ENCODE measurements at places on chromosomes 7 and 10.

- peak; percentile 67 for DNase-seq
Measured at GRCh38 chr10:88582806-88583583, at the start of gene RNLS. RNLS (minus strand) TSS chr10:88583318.

- DNase-seq = no peak
Measured at GRCh38 chr10:14812271-14812670, 25.6 kb downstream of the CDNF start.

DNA sequence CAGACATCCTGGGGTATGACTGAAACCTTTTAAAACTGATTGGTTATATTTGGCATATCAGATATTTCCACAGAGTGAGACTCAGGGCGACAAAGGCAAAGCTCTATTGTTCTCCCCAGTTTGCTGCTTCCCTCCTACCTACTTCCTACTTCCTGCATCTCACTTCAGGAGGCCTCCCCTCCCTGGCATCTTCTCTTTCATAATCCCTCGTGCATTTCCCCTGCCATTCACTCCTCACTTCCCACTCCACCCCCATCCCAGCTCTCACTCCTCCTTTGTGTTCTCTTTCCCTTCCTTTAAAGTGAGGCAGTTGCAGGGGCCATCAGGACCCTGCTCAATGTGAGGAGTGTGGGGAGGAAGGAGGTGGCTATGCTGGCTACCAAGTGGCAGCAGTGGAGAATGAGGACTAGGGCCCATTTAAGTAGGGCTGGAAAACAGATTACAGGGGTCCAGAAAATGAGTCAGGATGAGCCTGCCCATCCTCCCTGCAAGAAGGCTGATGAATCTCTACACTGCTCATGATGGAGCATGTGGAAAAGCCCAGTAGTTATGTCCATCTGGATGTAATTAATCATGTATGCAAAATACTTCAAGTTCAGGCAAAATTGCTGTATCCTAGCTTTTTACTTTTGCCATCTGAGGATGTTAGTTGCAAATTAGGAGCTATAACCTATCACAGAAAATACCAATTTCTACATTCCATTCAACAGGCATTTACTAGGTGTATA lies 311.8 kb upstream of the IMMP2L start:
- DNase-seq = peak; percentile 24

DNA sequence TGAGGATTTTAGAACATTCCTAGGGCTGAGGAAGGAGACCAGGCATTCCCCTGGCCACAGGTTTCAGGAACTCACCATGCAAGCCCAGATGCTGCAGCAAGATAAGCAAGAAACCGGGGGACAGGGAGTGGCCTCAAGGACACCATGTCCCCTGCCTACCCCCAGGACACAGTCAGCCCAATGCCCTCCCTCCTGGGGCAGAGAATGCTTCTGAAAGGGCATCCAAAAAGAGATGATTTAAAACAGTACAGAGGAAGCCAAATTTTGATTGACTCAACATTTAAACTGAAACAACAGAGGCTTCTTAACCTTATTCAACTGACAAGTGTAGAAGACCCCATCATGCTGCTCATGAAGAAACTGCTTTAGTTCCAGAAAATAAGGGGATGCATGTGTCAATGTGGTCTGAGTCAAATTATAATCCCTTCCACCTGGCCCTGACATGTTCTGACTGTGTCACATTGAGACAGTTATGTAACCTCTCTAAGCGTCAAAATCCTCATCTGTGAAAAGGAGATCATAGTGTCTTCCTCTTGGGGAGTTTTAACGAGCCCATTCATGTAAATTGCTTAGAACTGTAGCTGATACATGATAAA lies 60.0 kb downstream of the ICA1 start:
- no peak for DNase-seq

DNA sequence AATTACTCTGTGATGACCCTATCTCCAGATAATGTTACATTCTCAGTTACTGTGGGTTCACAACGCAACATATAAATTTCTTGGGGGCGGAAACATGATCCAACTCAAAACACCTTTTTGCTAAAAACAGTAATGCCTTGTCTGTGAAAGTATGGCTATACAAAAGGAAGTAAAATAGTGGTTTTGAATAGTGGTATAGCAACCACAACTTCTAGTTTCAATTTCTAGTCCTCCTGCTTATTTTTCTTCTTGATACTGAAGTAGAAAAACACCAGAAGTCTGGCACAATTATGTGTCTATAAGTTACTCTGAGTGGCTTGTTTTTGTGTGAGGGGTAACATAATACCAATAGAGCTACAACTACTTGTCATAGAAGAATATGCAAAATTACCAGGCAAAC lies 21.5 kb upstream of the ZNF800 start:
- DNase-seq = no peak

DNA sequence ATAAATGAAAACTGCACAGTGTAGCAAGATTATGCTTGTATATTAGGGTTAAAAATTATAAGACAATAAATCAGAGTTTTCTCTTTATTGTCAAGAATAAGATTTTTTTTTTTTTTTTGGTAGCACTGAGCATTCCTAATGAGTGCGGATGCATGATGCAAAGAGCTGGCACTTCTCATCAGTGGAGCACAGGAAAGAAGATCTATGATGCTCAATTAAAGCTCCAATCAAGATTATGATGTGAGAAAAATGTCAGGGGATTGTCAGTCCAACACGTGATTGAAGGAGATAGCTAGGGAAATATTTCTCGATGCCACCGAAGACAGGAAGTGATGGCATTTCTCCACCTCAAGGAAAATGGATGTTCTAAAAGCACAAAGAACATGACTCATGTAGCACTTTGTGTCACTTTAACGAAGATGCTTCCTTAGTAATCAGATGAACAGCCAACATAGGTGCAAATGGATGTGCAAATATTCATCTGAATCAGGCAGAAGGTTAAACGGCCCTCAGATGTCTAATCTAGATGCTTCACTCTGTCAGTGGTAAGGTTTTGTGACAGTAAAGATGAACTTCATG lies 240.9 kb downstream of the THSD7A start:
- DNase-seq = no peak

DNA sequence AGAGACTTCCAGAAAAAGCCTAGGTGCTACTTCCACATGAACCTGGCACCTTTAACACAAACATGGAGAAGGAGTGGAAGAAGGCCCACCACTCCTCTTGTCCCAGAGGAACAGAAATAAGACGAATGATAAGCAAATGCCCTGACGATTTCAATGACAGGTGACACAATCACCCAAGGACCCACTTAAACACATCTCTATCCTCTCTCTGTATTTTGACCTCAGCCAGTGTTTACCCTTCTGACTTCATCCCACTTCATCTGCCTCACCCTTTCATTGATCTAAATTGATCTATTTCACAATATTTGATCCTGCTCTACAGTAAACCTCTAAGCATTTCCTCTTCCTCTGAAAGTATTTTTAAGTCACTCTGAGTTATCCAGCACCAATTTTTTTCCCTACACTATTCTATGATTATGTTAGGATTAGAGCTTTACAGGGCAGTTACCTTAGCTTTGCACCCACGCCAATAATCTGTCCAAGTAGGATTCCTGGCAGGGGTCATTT lies 9.1 kb downstream of the GOT1 start:
- DNase-seq = no peak

- DNase-seq = no peak
Measured at GRCh38 chr10:75079436-75080083, 31.9 kb upstream of the SAMD8 start.

DNA sequence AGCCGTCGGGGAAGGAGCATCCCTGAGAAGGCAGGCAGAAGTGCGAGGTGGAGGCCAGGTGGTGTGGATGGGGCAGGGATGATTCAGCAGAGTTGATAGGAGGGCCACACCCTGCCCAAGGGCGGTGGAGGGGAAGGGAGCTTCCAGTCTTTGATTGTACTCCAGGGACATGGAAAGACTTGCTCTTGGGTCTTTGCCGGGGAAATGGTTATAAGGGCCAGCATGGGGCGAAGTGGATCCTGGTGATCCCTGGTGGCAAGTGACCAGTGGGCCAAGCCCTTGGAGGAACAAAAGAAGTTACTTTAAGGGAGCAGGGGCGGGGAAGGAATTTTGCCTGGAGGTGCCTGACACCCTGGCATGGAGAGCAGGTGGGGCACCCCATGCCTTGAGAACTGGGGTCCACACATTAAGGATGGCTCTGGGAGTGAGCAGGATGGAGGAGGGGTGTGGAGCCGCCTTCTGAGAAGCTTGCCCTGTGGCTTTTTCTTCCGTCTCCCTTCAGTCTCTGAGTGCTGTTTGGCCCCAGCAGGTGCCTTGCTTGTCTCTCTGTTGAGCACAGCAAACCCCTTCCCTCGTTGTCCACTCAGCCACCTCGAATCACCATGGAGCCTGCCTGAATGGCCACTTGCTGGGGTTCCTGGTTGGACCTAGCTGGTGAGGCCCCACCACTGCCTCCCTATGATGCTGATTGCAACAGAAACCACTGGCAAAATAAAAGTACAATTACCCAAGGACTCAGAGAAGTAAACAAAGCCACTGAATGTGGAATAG lies 83.9 kb downstream of the RAMP3 start:
- no peak for DNase-seq

- no peak for DNase-seq
Measured at GRCh38 chr7:48102530-48102929, 13.5 kb downstream of the UPP1 start.

- DNase-seq = no peak
Measured at GRCh38 chr7:1447112-1447511, 12.2 kb downstream of the MICALL2 start.

GRCh38 chr7:113796557-113796956 lies 122.3 kb downstream of the PPP1R3A start:
- DNase-seq = peak; percentile 92

GRCh38 chr10:76558586-76558985 lies 1079.0 kb downstream of the KCNMA1 start:
- peak; percentile 95 for DNase-seq

DNA sequence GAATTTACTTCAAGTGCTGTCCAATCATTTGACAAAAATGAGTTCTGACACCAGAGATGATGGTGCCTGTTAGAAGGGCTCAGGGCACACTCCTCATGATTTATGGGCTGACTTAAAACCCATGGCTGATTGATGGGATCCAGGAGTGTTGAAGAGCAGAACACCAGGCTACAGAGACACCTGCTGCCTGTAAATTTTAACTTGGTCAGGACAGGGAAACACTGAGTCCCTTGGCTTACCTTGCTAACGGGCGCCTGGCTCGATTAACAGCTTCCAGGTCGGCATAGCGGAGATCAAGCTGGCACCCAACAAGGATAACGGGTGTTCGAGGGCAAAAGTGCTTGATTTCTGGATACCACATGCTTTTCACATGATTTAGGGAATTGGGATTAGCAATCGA lies 51.4 kb downstream of the RHOBTB1 start:
- DNase-seq = no peak

DNA sequence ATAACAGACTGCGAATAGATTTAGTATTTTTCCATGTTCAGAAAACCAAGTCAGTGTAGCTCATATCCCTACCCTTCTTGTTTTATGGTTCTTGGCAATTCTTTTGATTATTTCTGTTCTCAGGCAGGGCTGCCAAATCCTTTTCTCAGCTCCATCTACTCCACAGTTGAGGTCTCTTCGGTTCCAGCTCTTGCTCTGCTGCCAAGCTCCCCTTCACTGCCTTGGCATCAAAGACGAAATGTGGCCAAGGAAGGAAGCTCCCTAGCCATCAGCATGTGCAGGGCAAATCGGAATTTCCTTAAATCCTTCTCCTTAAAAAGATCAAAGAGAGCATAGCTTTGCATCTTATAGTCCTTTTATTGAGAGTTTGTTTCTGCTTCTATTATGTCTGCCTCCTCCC lies 116.4 kb upstream of the NOBOX start:
- DNase-seq = no peak

DNA sequence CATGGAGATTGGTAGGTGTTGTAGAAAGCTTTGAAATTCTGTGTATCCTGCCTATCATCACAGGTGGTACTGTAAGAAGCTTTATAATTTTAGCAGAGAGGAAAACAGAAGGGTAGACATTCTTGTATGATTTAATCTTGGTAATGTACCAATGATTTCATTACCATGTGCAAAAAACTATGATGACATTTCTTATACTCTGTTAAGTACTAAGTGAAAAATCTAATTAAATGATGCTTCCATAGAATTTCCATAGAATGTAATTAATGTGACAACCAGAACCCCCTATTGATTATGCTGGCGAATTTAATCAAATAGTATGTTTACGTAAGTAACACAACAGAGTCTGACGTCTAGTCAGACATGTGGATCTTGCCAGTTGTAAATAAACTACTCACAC lies 16.0 kb upstream of the RHOBTB1 start:
- no peak for DNase-seq

- peak; percentile 16 for DNase-seq
Measured at GRCh38 chr7:133975130-133975529, 152.0 kb upstream of the LRGUK start.

DNA sequence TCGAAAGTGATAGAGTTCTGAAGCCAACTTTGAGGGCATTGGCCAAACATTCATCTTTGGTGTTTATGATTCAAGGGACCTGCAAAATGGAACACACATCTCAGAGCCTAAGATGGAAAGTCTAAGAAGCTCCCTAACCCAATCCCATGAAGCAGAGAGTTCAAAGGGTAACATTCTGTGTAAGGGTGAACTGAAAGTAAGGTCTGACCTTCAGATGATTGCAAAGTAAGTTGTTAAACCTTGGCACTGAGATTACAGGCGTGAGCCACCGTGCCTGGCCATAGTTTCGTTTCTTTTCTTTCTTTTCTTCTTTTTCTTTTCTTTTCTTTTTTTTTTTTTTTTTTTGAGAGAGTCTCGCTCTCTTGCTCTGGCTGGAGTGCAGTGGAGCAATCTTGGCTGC lies 2.2 kb downstream of the ZNF212 start:
- DNase-seq = no peak

DNA sequence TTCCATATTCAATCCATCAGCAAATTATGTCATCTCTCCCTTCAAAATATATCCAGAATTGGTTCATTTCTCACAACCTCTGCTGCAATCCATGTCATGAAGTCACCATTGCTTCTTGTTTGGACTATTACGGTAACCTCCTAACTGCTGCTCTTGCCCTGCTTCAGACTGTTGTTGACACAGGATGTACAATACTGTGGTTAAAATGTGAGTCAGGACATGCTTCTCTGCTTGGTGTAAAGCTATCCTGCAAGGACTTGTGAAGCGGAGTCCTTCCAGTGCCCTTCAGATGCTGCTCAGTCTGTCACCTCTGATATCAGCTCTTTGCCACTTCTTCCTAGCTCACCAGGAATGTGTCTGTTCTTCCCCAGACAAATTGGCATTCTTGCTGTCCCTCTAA lies 10.4 kb upstream of the NXPH1 start:
- DNase-seq = no peak

GRCh38 chr10:72846238-72846637 lies 47.3 kb upstream of the OIT3 start:
- peak; percentile 90 for DNase-seq
